ENCODE measurements at places on chromosomes 11 and 22.

DNA sequence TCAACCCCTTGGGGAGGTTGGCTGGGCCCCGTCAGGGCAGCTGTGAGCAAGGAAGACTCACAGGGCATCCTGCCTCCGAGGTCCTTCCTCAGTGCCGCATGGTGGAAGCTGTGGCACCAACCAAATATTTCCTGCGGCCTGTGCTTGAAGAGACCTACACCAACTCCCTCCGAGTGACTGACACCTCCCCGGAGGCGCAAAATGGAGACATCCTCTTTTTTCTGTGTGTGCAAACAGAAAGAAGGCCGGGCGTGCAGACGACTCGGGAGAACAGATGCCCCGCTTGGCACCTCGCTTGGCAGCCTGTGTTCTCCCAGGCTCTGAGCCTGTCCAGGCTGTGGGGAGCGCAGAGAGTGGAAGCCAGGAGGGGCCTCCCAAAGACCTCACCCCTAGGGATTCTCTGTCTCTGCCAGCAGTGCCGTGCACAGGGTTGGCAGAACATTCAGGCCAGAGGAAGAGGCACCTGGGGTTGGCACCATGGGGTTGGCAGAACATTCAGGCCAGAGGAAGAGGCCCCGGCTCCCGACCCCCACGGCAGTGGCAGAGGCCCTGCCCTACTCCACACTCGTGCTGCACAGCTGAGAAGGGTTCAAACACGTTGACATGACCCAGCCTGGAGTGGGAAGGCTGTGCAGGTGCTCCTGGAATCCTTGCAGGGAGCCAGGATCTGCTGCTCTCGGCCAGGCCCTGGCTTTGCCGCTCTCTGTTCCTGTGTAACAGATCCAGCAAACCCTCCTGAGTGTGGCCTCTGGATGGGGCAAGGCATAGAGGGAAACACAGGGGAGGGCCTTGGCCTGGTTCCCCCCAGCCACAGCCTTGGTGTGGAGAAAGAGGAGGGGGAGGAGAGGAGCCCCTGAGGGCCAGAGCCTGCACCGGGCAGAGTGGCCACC is 805.5 kb downstream of the BRD1 start:
- DNase-seq, result no peak

- no peak for DNase-seq
Observed at GRCh38 chr11:122803306-122803705, 35.0 kb upstream of the CRTAM start.

- DNase-seq, result peak; percentile 56
Observed at GRCh38 chr11:113305440-113306336, 8.7 kb upstream of the TTC12 start.

DNA sequence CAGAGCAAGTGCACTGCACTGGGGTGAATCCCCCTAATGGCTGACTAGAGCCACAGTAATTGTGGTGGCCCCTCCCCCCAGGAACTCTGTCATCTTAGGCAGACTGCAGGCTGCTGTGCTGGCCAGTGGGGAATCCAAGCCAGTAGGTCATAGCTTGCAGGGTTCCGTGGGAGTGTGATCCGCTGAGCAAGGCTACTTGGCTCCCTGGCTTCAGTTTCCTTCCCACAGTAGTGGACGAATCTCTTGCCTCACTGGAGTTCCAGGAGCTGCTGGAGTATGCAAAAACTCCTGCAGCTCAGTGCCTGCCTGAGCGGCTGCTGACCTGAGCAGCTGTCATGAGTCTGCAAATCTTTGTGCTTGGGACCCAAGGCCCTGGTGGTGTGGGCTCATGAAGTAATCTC is 13.2 kb downstream of the OOSP3 start:
- no peak for DNase-seq

DNA sequence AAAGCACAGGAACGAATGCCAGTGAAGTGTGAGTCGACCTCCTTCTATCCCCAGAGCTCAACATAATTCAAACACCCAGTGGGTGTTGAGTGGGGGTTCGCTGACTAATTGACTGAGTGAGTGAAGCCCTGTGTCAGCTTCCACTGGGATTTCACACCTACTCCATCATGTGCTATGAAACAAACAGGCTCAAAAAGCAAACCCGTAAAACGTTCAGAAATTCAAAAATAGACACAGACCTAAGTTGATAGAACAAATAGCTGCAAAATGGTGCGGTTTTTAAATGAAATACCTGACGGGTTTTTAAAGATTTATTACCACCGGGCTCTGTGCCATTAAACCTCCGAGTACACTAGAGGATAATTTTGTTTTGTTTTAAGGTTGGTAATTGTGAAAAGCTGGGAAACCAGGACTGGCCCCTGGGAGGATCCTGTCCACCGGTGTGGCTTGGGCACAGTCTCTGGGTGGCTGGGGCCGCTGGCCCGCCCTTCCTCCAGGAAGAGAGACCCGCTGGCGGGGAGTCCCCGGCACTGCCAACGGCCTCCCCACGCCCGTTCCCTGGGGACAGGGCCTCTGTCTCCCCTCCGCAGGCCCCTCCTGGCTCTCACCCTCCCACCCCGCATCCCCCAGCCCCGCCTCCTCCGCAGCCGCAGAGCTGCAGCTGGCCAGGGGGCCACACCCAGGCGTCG is 13.6 kb downstream of the KCNJ5 start:
- DNase-seq, result no peak

DNA sequence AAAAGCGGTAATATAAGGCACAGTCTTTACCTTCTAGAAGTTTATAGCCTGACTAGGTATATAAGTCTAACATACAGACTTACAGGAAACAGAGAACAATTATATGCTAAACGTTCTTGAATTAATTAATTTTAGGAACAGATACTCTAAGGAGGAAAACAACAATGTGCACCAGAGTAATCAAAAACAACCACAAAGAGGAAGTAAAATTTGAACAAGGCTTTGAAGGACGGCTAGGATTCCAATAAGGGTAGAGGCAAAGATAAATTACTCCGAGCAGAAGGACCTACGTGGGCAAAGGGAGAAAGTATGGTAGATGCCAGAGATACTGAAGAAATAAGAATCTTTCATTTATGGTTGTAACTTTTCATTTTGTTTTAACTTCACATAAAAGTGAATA is 54.4 kb downstream of the ENTHD1 start:
- no peak for DNase-seq
